ENCODE measurements at places on chromosomes 13 and 19.

- DNase-seq: no peak
Measured at GRCh38 chr13:34124666-34125306, 306.8 kb downstream of the RFC3 start.

DNA sequence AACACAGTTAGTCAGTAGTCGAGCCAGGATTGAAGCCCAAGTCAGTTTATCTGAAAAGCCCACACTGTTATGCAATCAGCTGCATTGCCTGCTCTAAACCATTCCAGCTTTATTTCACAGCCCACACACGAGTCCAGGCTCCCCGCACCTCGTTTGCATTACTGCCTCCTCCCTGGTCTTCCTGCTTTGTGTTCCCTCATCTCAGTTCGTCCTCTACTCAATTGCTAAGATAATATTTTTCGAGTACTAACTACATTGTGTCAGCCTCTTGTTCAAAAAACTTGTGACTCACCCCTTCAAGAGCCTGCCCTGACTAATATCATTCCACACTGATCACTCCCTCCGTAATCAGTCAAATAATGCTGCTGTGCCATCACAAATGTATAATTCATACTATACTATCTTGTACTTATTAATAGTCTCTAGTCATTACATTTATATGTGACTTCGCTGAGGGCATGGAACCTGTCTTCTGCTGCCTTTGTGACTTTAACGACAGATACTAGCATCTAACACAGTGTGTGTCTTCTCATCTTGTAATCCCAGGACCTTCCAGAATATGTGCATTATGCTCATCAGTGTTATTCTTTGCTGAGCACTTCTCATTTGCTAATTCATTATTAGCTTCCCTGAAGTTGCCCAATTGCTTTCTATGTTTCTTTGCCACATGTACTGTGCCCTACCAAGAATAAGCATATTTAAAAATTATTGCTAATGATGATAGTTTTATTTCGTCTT is 26.2 kb upstream of the WDFY2 start:
- no peak for DNase-seq

DNA sequence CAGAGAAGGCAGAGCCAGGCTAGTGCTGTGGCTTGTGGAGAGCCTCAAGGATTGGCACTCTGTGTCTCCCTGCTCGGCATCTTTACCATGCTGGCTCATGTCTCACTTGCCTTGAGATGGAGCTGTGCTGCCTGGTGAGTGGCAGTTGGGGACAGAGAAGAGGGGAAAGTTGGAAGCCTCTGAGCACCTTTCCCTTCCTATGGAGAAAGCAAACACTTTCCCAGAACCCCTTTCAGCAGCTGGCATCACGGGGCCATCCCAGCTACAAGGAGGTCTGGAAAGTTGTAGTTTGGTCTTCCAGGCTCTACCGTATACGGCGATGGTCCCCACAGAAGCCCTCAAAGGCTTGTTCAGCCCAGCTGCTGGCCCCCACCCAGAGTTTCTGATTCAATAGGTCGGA is 58.7 kb downstream of the DPF1 start:
- DNase-seq: no peak

DNA sequence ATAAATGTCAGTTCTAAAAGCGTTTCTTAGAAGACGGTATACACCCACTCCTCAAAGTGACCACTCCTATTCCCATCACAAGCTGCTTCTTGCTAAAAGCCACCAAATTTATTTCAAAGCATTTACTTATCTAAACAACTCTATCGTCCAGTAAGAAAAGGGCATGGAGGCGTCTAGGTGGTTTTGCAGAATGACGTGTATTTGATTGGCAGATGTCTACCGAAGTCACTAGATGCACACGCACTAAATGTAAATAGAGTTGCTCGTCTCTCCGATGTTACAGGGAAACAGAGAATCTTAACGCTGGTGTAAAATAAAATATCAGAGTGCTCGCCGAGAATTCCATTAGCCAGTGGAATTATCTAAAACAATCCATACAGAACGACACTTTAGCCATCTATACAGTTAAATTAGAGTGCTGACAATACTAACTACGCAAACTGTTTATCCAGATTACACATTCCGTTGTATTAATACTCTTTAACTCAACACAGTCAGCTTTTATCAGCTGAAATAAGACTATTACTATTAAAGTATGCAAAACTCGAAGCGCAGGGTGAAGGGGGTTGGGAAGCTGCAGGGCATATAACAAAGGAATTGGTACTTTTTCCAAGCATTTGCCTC is 1.9 kb downstream of the KLF12 start:
- DNase-seq: no peak

GRCh38 chr13:46751811-46752635 is 44.9 kb downstream of the ESD start:
- DNase-seq: no peak

GRCh38 chr19:48815870-48816501 is 5.2 kb upstream of the BCAT2 start:
- no peak for DNase-seq

- DNase-seq: no peak
Measured at GRCh38 chr13:31749929-31750328, 10.6 kb downstream of the RXFP2 start.

- no peak for DNase-seq
Measured at GRCh38 chr13:41199526-41199925, 5.2 kb upstream of the KBTBD7 start.

- no peak for DNase-seq
Measured at GRCh38 chr19:11010041-11010440, 49.2 kb downstream of the SMARCA4 start.

- DNase-seq: no peak
Measured at GRCh38 chr13:113518076-113518803, 27.7 kb upstream of the DCUN1D2 start.

- DNase-seq: no peak
Measured at GRCh38 chr13:95956589-95957148, 96.5 kb downstream of the UGGT2 start.

GRCh38 chr13:31860002-31860401 is 120.7 kb downstream of the RXFP2 start:
- DNase-seq: no peak

DNA sequence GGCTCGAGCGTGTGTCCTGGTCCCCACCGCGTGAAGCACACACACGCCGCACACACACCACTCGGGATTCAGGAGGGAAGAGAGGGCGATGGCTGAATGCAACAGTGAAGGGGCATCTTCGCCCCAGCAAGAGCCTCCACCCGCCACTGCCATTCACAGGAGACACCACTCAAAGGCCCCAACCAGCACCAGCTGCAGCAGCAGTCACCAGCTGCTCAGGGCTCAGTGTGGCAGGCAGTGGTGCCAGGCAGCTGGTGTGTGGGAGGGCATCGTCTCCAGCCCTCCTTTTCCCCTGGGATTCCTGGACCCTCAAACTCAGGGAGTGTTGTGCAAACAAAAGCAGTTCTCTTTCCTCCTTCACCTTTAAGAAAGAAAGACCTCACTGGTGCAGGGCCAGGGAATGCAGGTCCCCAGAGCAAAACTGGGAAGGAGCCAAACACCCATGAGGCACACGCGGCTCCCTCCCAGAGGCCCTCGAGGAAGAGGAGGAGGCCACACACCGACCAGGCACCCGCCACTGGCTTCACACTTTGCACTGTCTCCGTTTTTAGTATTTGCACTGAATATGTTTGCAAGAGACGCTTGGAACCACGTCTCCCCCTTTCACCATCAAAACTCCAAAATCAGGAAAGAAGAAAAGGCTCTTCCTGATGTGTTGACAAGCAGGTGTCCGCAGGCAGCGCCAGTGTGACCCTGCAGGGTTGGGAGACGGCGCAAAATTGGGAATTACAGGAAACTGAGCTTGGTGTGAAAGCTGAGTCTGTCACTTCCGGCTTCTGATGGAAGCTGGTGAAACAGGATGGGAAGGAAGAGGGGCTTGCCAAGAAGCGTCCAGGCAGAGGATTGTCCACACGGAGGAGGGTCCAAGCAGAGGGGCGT is 26.4 kb upstream of the F7 start:
- no peak for DNase-seq

DNA sequence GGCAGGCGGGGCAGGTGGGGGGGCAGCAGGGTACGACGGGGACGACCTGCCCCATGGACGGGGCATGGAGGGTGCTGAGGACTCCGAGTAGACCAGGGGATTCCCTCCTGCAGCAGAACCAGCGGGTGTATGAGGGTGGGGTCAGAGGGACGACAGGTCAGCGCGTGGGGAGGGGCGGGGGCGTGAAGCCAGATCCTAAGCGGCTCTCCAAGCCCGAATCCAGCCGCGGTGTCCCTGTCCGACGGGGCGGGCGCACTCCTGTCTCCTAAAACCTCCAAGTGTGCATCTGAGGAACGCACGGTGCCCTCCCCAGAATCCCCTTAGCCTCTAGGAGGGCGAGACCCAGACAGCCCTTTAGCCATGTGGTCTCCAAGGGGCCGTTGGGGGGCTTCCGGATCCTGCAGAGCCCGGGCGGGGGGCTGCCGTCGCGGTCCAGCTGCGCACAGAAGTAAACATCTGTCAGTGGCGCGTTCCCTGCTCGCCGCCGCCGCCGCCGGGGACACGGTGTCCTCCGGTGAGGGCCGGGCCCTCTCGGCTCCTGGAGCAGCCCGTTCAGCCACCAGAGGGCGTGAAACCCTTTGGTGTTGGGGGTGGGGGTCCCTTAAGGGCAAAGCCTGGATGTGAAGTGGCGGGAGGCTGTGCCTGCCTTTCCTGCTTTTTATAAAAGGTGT is 730 bp downstream of the NRTN start:
- peak; percentile 55 for DNase-seq

DNA sequence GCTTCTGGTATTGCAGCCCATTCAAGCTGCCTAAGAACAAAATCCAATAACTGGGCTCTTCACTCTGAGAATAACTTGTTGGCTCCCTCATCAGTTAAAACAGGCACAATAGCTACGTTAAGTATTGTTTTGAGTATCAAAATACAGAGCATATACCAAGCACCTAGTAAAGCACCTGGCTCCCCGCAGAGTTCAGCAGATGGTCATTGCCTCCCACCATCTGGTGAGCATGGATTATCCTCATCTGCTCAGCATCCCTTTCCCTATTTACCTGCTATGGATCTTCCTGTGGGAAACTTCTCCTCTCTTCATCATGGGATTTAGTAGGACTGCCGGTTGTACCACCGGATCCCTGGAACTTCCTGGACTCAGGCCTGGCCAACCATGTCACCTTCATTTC is 199.2 kb upstream of the MAB21L1 start:
- no peak for DNase-seq

DNA sequence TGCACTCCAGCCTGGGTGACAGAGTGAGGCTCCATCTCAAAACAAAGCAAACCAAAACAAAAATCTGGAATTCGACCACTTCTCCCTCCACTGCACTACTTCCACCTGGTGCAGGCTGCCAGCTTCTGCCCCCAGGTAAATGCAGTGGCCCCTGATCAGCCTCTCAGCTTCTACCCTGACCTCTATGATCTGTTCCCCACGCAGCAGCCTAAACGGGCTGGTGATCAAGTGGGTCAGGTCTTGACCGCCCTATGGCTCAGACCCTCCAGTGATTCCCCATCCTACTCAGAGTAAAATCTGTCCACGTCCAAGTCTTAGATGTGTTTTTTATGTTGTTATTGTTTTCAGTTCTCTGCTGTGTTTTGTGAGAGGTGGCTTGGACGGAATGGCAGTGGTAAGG is 163.9 kb downstream of the KCTD15 start:
- DNase-seq: no peak

GRCh38 chr13:83935566-83935965 is 53.3 kb upstream of the SLITRK1 start:
- no peak for DNase-seq

DNA sequence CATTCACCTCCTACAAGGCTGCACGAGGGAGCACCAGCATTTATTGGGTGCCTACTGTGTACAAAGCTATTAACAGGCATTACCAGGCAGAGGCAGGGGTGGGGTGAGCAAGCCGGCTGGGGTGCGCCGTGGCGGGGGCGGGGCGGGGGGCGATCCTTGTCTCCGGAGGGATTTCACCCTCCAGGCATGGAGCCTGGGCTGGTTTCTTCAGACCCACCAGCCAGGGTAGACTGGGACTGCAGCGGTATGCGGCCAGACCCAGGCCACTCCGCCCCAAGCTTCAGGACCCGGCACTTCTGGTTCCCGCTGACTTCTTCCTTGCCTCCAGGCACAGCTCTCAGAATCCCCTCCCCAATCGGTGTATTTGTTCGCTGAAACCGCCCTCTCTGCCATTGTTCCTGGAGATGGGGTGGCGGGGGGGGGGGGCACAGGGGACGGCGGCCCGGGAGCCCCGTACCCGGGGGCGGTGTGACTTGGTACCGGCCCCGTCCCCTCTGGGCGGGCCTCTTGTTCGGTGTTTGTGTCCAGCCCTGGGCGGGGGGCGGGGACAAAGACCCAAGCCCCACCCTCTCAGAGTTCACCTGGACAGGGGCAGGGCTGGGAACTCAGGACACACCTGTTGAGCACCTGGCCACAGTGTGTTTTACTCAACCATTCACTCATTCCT is 14.4 kb downstream of the TJP3 start:
- DNase-seq: no peak

DNA sequence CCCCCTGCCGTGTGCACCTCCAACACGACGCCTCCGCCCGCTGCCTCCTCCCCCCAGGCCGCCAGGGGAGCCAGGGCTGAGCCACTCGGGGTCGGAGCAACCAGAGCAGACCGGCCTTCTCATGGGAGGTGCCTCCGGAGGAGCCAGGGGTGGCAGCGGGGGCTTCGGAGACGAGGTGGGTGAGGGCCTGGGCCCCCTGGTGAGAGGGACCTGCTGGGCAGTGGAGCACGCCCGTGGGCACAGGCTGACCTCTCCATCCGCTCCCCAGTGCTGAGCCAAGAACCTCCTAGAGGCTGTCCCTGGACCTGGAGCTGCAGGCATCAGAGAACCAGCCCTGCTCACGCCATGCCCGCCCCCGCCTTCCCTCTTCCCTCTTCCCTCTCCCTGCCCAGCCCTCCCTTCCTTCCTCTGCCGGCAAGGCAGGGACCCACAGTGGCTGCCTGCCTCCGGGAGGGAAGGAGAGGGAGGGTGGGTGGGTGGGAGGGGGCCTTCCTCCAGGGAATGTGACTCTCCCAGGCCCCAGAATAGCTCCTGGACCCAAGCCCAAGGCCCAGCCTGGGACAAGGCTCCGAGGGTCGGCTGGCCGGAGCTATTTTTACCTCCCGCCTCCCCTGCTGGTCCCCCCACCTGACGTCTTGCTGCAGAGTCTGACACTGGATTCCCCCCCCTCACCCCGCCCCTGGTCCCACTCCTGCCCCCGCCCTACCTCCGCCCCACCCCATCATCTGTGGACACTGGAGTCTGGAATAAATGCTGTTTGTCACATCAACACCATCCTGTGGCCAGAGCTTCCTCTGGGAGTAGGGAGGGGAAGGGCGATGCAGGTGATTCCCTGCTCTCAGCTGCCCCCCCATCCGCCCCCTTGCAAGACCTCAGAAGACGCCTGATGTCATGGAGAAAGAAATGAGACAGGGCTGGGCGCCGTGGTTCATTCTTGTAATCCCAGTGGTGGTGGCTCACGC is 12.0 kb downstream of the BCAM start:
- DNase-seq: no peak

GRCh38 chr13:99040536-99041131 is 62.8 kb upstream of the DOCK9 start:
- DNase-seq: no peak

All from stimulated activated CD4-positive, alpha-beta T cell treated with anti-CD3 and anti-CD28 coated beads, Interleukin-12 subunit alpha, Interleukin-12 subunit beta, amount 100 ng/mL, for 24 hours (primary cell).